ENCODE measurements at places on chromosomes 5 and 9. TPM values are rescaled to one million over a fixed set of nuclear protein-coding genes. Genes with fewer than 3 reads are reported as not detected.

DNA sequence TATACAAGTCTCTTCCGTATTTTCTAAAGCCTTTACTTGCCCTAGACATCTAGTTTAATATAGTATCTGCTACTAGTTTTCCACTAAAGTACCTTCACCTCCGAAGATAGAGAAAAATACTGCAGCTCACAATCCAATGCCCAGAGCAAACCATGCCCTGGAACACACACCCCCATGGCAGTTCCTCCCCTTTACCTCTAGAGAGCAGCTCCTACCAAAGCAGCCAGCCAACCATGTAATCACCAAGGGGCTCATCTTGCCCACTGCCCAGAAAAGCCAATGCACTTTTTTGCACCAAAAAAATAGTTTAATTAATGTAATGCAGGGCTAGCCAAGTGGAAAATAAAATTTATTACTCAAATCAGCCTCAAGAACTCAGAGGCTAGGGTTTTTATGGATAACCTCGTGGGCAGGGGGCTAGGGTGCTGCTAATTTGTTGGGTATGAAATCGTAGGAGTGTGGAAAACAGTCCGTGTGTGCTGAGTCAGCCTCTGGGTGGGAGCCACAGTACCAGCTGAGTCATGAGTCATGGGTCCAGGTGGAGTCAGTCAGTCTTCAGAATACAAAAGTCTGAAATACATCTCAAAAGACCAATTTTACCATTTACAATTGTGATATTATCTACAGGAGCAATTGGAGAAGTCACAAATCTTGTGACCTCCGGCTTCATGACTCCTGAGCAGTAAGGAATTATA, 120.1 kb upstream of the ACO1 start:
- no peak for DNase-seq

DNA sequence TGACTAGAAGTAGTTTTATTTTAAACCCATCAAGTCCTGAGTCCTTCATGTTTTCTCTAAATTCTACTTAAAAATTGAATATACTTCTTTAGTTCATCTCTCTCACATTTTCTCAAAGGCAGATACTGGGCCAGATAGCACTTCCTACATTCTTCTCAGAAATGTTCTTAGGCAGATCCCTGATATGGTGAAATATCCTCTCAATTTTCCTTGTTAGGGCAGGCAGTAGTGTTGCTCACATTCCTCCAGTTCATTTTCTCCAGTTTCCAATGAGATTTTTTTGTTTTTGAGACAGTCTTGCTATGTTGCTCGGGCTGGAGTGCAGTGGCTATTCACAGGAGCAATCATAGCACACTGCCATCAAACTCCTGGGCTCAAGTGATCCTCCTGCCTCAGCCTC, 5.7 kb downstream of the GCNT1 start:
- no peak for DNase-seq

- no peak for DNase-seq
These were observed 16.5 kb downstream of the MRPL36 start for GRCh38 chr5:1783216-1783554.

Gene CBY3
- total RNA-seq, result not detected

GRCh38 chr5:111132731-111133435, 40.7 kb downstream of the WDR36 start:
- DNase-seq, result no peak

Gene ZFP37
- total RNA-seq, result 3.2 TPM

Gene ATOSB
- total RNA-seq, result 8.3 TPM
